ENCODE measurements at places on chromosomes 5 and 9. TPM values are rescaled to one million over a fixed set of nuclear protein-coding genes. Genes with fewer than 3 reads are reported as not detected.

The SEMA4D gene
- total RNA-seq: 5.0 TPM

The FOXD4L4 gene
- 0.14 TPM for total RNA-seq

The C9 gene
- total RNA-seq: not detected

The SCGB3A2 gene
- total RNA-seq: not detected

The GALNT12 gene
- 0.30 TPM for total RNA-seq

The NKD2 gene
- not detected for total RNA-seq

The CDX1 gene
- total RNA-seq: not detected

The PCDHGC5 gene
- 1.4 TPM for total RNA-seq

The TMEM252 gene
- not detected for total RNA-seq

The COL5A1 gene
- 6.5 TPM for total RNA-seq

The LCP2 gene
- 0.50 TPM for total RNA-seq

The SHC3 gene
- total RNA-seq: 0.03 TPM

The NDUFA8 gene
- total RNA-seq: 76.1 TPM
